Occipital lobe (tissue), 3 donors: ENCODE measurements at places on chromosomes 1 and 21. TPM values are rescaled to one million over a fixed set of nuclear protein-coding genes. Genes with fewer than 3 reads are reported as not detected.

- peak; percentile 15 for DNase-seq
These were observed 17.4 kb downstream of the TNFRSF1B start for GRCh38 chr1:12184008-12184681.

GRCh38 chr1:215405211-215405610, 161.9 kb upstream of the KCTD3 start:
- no peak for DNase-seq

The SPRR4 gene
- total RNA-seq: not detected

The CHI3L1 gene
- 1.6 TPM for total RNA-seq

- no peak for DNase-seq
These were observed 1136.4 kb downstream of the MRPL39 start for GRCh38 chr21:24470852-24471251.

GRCh38 chr1:201686714-201687455, 142.1 kb upstream of the IPO9 start:
- no peak for DNase-seq

The KRTAP19-3 gene
- total RNA-seq: not detected

DNA sequence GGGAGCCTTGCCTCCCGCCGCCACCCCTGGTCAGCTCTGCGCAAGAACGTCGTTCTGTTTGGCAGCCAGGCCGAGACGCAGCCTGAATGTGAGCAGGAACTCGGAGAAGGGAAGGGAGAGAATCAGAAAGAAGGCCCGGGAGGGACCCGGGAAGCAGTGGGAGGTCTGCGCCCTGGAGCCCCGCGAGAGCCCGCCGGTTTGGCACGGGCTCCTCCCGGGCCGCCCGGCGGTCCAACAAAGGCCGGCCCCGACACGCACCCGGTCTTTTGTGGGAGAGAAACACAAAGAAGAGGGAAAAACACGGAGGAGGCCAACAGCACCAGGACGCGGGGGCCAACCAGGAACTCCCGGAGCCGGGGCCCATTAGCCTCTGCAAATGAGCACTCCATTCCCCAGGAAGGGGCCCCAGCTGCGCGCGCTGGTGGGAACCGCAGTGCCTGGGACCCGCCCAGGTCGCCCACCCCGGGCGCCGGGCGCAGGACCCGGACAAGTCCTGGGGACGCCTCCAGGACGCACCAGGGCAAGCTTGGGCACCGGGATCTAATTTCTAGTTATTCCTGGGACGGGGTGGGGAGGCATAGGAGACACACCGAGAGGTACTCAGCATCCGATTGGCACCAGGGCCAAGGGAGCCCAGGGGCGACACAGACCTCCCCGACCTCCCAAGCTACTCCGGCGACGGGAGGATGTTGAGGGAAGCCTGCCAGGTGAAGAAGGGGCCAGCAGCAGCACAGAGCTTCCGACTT, 2.7 kb upstream of the OLIG2 start:
- DNase-seq: no peak

DNA sequence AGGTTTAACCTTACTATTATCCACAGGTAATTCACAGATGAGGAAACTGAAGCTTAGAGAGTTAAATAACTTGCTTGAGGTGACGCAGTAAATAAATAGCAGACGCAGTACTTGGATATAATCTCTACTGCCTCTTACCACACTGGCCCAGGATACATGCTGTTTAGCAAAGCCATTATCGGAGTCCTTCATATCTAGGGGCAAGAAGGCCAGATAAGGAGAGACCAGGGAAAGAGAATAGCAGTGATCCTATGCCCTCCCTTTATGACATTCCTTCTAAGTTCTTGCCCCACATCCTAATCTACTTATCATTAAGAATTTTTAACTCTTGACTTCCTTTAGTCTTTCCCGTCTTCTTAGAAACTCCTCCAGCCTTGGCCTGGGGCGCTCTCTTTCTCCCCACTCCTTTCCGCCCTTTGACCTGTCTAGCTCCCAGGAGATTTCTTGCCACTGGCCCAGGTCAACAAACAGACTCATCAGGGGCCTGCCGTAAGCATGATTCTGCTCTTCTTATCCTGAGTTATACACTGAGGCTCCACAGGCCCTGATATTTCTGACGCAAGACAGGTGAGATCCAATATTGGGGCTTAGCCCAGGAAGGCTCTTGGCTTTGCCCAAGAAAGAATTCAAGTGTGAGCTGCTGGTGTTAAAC, 11.4 kb upstream of the SLAMF1 start:
- DNase-seq: no peak

The RNF186 gene
- total RNA-seq: not detected

GRCh38 chr1:98323906-98324358, 337.6 kb upstream of the SNX7 start:
- no peak for DNase-seq

DNA sequence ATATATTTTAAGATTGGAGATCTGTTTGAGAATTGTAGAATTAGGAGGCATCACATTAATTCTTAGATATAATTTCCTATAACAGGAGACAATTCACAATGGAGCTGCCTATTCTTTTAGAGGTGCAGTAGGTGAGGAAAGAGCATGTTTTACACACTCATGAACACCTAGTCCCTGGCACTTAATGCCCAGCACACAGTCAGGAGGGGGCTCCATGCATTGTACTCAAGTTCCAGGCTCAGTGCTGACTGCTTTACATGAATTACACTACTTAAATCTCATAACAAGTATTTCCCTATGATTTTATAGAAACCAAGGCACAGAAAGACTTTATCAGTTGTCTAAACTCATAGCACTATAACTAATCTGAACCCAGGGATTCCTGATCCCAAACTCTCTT, 360 bp upstream of the GBP3 start:
- DNase-seq: no peak

- DNase-seq: no peak
These were observed 70.0 kb upstream of the TENT5C start for GRCh38 chr1:117535821-117536220.

The TMEM200B gene
- total RNA-seq: 0.94 TPM

DNA sequence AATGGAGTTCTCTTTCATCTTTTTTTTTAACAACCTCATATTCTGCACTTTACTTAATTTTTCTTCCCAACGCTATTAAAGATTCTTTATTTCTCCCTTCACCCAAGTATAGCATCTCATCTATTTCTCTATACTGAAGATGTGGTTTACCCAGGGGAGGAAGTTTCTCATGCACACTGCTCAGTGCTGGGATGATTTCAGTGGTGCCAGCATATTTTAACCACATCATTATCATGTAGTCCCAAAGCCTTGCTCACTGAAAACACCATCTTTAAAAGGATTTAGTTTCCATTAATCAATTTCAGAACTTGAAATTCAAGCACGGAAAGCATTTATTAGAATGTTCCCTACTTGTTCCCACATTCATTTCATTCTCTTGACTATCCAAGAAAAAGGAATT, 725.7 kb downstream of the USP25 start:
- DNase-seq: no peak

GRCh38 chr1:10181154-10181553, 29.2 kb upstream of the KIF1B start:
- no peak for DNase-seq

DNA sequence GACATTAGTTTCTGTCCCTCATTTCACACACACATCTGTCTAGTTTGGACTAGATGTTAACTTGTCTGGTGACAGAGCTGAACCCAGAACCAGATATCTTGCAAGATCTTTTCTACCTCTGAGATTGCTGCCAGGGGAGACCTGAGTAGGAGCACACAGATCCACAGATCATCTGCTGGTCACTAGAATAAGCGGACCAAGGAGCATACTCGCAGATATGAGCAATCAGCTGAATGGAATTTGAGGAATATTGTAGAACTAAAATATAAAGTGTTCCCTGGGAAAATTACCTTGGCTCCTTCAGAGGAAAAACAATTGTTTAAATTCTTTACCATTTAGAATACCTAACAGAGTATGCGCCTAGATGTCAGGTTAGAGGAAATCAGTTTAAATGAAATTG, 90.7 kb downstream of the TNFSF18 start:
- no peak for DNase-seq

The PTCH2 gene
- 1.4 TPM for total RNA-seq

The HES4 gene
- 15.1 TPM for total RNA-seq

GRCh38 chr1:168187177-168187576, 8.4 kb downstream of the TIPRL start:
- DNase-seq: no peak
